Bronchial epithelial cell (primary cell): ENCODE measurements at places on chromosomes 2 and 18. TPM values are rescaled to one million over a fixed set of nuclear protein-coding genes. Genes with fewer than 3 reads are reported as not detected.

The TGOLN2 gene
- 34.5 and 41.3 TPM in 2 replicates for total RNA-seq

The NXPH2 gene
- not detected in 2 replicates for total RNA-seq

The SYT4 gene
- total RNA-seq, result not detected in 2 replicates

The KHK gene
- total RNA-seq, result 0.53 and 0.77 TPM in 2 replicates

The NTSR2 gene
- not detected in 2 replicates for total RNA-seq

The SULT1C4 gene
- not detected in 2 replicates for total RNA-seq

The TUBA4B gene
- not detected in 2 replicates for total RNA-seq

The CYP26B1 gene
- under 0.01 and 0.53 TPM in 2 replicates for total RNA-seq

The NUP35 gene
- total RNA-seq, result 5.5 and 9.7 TPM in 2 replicates
